ENCODE measurements at places on chromosomes 6 and 20.

- DNase-seq: peak; percentile 12
Measured at GRCh38 chr6:134372603-134373281, 54.8 kb upstream of the SGK1 start.

GRCh38 chr6:157329829-157330228, 6.5 kb upstream of the TMEM242 start:
- DNase-seq: no peak

- DNase-seq: no peak
Measured at GRCh38 chr6:117919775-117920729, 13.0 kb downstream of the SLC35F1 start.

DNA sequence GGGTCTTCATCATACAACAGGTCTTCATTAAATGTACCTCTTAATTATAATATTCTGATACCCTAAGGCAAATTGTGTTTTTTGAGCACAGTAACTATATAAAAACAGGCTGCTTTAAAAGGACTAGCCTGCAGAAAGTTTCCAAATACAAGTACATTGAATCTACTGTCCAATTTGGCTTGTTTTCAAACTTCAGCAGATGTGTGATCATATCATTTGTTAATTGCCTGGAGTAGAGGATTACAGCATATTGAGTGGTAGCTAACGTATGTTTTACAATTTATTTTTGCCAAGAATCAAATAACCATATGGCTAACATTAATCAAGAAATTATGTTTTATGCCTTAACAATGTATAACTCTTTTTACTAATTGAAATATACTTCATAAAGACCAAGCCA, 12.6 kb downstream of the TINAG start:
- no peak for DNase-seq

GRCh38 chr6:126804332-126805064, 314.0 kb upstream of the RSPO3 start:
- DNase-seq: no peak

DNA sequence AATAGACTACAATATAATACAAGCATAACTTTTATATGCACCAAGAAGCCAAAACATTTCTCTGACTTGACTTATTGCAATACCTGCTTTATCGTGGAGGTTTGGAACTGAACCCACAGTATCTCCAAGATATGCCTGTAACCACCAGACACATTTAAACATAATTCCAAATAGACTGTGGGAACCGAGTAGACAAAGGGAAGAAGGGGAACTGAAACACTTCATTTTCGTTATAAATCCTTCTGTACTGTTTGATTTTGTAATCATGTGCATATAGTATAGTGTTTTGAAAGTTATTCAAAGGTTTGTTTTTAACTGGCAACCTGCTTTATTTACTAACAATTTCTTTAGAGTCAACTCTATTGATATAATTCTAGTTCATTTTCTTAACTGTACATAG, 154.9 kb upstream of the BEND6 start:
- DNase-seq: no peak

DNA sequence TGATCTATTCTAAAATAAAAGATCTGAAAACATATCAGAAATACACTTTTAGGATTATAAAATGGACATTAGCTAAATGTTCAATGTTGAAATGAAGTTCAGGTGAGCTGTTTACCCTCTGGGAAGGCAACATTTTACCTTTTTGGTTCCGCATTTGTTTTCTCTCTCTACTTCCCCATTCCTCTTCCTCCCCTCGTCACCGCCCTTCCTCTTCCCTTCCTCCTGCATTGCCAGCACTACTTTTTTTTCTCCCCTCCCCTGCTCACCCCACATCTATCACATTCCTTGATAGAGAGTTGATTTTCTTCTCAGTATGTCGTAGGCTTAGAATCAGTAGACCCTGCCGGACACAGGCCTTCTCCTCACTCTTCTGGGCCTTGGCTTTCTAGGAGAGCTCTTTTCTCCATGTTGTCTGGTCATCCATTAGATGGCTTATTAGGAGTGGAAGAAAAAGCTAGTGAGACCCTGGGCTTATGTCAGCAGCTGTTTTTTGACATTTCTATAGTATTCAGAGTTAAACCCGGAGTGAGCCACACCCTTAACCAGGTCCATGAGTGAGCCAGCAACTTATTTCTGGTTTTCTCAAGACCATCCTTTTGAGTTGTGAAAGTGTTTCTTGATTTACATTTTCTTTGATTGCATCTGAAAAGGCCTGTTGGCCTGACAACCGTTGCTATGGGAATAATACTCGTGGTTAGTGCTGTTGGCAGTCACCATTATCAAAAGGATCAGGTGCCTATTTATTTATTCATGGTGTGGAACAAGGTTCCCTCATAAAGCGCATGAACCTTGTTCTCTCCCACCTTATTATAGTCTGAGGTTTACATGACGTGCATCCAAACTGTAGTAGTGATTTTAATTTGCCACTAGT, 90.9 kb downstream of the DTD1 start:
- no peak for DNase-seq

DNA sequence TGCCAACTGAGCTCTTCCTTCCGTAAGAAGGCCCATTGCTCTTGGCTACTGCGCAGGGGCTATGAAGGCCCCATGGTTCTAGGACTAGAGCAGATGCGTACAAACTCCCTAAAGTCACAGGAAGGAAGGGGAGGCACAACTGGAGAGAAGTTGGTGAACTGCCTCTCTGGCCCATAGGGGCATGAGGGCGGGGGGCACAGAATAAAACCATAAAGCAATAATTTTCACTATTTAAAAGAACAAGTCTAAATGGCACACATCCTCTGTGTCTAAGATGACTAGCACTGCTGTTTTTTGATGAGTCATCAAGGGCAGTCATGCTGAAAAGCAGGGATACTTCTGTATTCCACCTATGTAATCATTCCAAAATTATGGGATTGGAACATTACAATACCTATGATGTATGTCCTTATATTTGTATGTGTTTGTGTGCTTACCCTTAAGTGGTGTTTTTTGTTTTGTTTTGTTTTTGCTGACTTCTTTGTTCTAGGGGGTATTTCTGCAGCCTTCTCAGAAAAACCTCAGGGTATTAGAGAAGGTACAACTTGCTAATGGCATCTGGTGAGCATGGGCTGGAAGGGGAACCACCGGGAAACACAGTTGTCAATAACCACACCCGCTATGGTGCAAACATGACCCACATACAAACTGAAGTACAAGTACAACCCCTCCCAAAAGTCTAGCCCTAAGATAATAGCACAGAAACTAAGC, 36.9 kb downstream of the B4GALT5 start:
- DNase-seq: peak; percentile 54

DNA sequence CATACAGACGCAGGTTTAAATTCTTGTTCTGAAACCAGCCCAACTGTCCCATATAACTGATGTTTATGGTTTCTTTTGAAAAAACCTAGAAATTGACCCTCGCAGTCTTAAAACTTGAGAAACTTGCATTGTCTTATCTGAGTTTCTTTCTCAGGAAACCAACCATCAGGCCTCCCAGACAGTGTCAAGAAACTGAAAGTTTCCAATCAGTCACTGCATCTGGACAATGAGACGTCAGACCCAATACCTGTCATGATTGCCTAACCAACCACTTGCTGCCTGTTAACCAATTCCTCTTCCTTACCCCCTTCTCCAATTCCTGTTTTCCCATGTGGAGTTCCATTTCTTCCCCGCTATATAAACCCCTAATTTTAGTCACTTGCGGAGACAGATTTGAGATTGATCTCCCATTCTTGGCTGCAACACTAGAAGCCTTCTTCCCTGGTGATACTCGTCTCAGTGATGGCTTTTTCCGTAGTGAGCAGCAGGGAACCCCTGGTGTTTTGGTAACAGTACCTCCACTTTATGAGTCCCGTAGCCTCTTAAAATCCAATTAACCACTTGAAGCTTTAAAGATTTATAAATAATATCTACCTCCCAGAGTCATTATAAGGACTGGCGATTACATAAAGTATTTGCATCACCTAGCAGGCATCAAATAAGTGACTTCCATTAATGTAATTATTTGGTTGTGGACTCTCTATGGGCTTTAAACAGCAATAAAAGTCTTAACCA, 49.3 kb downstream of the GPR63 start:
- no peak for DNase-seq

DNA sequence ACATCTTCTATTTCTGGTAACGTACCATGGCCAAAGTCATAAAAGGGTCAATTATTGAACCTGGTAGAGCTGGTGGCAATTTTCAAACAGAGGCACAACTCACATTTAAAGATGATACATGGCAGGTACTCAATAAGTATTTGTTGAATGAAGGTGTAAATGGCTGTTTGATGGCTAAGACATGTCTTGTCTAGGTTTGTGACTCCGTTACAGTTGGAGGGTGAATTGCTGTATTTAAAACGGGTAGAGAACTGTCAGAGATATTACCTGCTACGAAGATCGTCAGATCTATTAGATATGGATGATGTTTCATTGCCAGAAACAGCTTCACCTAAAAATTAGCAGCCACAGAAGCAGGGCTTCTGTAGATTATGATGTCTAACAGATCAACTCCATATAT, 601.9 kb downstream of the PRKN start:
- DNase-seq: no peak

- no peak for DNase-seq
Measured at GRCh38 chr20:24965065-24965919, 16.2 kb downstream of the CST7 start.

DNA sequence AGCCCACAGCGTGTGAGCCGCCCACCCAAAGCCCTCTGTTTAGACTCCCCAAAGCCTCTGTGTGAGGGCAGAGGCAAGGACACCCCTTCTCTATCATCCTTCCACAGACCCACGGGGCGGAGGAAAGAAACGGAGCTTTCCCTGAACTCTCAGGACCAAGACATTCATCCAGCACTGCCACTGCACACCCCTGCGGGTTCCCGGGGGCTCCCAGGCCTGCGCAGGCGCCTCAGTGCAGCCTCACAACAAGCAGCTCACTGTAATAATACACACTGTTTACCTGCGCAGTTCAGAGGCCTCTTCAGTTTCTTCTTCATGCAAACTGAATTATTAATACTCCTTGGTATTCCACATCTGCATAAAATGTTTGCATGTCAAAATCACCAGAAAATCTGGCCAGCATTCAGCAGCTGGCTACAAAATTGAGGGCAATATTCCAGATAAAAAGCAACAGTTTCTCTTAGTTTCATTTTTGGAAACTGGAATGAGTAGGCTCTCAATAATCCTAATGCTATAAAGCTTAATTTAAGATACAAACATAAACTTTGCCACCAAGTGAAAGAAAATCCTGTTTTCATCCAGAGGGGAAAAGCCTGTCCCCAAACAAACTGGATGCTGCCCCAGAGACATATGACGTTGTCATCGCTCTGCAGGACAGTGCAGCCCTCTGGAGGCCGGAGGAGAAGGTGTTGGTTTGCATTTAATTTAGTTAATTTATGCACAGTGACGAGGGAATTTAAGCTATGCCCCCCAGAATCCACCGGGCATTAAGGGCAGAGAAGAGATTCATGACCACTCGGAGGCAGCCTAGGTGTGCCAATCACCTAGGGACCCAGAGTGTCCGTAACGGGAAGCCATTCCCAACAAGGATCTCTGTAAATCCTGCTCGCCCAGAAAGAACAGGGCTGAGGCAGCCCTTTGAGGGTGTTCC, 45.3 kb downstream of the NINL start:
- no peak for DNase-seq

GRCh38 chr6:151379933-151380847, 11.2 kb downstream of the ZBTB2 start:
- peak; percentile 38 for DNase-seq

- no peak for DNase-seq
Measured at GRCh38 chr20:1941226-1941625, 46.0 kb downstream of the SIRPA start.

GRCh38 chr6:100663219-100663863, 198.6 kb upstream of the SIM1 start:
- DNase-seq: no peak

- no peak for DNase-seq
Measured at GRCh38 chr6:154039231-154039842, at the start of gene OPRM1. TSS of gene OPRM1 (plus strand) at chr6:154039240. CDS start at chr6:154039545, 305 bp downstream.

GRCh38 chr6:225121-225721, 67.1 kb upstream of the DUSP22 start:
- peak; percentile 75 for DNase-seq

DNA sequence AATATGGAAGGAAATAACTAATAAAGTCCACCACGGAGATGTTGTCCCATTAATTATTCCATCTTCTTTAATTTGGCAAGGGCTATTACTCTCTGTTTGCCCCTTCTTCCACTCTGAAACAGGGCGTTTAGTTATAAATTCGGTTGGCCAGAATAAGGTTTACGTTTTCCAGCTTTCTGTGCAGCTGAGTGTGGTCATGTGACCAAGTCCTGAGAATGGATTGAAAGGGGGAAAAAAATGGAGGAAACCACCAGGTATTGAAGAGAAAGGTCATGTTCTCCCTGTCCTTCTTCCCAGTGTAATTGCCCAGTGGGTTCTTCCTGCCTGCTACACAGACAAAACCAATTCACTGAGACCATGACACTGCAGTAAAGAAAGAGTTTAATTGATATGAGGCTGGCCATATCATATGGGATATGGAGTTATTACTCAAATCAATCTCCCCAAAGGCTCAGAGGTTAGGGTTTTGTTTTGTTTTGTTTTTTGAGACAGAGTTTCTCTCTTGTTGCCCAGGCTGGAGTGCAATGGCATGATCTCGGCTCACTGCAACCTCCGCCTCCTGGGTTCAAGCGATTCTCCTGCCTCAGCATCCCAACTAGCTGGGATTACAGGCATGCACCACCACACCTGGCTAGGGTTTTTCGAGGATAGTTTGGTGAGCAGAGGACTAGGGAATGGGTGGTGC, 14.3 kb upstream of the TBC1D22B start:
- no peak for DNase-seq

GRCh38 chr6:118396969-118397368, 151.1 kb upstream of the PLN start:
- DNase-seq: no peak

DNA sequence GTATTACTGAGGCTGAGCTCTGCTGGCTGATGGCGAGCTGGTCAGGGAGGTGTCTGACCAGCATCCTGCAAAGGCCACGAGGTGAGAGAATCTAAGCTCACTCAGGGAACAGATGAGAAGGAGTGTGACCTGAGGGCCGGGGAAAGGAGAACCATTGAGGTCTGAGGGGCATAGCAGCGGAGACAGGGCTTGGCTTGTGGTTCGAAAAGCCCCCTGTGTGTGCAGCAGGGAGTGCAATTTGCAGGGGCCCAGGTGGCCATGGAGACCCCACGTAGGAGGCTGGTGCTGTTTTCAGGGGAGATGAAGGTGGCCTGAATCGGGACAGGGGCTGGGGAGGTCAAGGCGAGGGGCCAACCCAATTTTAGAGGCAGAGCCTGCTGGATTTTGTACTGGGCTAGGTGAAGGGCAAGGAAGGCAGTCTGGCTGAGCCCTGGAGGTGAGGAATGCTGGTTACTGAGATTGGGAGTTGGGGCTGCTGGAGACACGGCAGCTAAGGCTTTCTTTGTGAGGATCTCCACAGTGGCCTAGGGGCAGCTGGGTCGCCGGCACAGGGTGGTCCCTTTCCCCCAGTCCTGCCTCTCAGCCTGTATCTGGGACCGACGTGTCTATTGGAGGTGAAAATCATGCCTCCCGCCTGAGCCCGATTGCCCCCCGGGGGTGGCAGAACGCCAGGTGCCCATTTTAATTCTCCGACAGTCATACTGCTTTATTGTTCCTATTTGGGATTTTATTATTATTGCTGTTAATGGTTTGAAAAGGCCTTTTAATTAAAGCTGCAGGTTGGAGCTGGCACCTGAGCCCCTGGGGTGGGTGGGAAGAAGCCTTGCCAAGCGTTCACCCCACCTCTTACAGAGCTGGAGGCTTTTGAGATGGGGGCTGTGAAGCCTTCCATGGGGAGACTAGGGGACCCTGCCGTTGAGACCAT, 28.4 kb downstream of the DLGAP4 start:
- DNase-seq: no peak

All from CD4-positive, alpha-beta T cell treated with Interleukin-6 at 100 ng/mL for 8 hours (primary cell).